Stimulated activated CD4-positive, alpha-beta T cell treated with anti-CD3 and anti-CD28 coated beads, Interleukin-4, amount 100 ng/mL, for 48 hours (primary cell): ENCODE measurements at places on chromosomes 6 and 20.

- no peak for DNase-seq
Measured at GRCh38 chr20:32418376-32418775, 60.2 kb downstream of the ASXL1 start.

GRCh38 chr6:131730264-131730663 lies 19.4 kb upstream of the CTAGE9 start:
- no peak for DNase-seq

GRCh38 chr20:37680420-37680819 lies 13.4 kb upstream of the CTNNBL1 start:
- no peak for DNase-seq

GRCh38 chr6:134964451-134965203 lies 14.7 kb upstream of the ALDH8A1 start:
- no peak for DNase-seq

DNA sequence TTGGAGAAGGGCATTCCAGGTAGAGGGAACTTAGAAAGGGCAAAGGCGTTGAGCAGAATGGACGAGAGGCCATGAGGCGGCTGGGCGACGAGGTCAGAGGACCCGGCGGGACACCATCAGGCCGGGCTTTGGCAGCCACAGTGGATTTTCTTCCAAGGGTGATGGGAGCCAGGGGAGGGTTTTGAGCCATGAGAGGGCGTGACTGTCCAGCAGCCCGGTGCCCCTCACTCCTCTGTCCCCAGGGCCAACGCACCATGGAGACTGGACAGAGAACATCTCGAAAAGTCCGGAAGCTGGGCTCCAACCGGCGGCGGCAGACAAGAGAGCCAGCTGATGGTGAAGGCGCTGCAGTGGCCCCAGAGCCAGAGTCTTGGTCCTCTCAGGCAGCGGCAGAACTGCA lies 6.4 kb downstream of the RAB44 start:
- no peak for DNase-seq

GRCh38 chr20:37155987-37156386 lies 23.1 kb upstream of the RPN2 start:
- no peak for DNase-seq

GRCh38 chr20:1894951-1895673 lies at the start of gene SIRPA:
Gene SIRPA (plus strand): TSS chr20:1895407. CDS start chr20:1895448, 41 bp downstream.
- DNase-seq: peak; percentile 9

DNA sequence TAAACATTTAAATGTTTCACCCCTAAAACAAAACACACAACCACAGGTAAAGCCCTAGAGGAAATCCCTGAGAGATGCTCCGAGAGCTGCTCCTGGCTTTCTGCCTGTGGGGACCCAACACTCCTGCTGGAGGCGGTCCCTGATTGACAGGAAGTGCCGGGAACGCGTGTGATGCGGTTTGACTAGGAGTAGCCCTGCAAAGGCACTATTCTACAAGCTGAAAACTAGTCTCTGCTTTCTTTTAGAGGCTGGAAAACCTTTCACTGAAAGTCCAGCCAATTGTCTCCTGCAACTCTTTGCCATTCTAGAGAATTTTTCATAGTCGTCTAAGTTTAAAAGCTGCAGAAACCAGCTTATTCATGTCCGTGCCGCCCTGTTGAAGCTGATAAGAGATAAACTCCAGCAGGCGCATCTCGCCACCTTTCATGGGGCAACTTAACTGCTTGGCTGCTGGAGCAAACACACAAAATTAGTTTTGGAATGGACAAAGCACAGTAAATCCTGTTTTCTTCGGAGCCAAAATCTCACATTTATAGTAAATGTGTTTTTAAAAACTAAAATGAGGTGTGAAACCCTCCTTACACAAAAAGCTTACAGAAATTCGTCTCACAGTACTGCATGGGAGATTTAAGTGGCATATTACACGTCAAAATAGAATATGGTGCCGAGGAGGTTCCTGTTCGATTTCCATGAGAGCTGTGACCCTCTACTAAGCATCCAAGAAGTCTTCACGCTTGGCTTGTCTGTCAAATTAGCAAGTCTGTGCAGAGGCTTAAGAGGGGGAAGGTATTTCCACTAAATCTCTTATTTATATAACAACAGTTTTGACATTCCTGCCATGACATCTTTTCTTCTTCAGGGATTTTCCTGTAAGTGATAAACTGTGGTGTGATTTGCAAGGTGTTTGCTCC lies 46.9 kb downstream of the DACT2 start:
- no peak for DNase-seq

- DNase-seq: no peak
Measured at GRCh38 chr20:17558154-17558940, 11.5 kb upstream of the DSTN start.

- DNase-seq: no peak
Measured at GRCh38 chr20:38290829-38291814, 12.8 kb upstream of the BPI start.

DNA sequence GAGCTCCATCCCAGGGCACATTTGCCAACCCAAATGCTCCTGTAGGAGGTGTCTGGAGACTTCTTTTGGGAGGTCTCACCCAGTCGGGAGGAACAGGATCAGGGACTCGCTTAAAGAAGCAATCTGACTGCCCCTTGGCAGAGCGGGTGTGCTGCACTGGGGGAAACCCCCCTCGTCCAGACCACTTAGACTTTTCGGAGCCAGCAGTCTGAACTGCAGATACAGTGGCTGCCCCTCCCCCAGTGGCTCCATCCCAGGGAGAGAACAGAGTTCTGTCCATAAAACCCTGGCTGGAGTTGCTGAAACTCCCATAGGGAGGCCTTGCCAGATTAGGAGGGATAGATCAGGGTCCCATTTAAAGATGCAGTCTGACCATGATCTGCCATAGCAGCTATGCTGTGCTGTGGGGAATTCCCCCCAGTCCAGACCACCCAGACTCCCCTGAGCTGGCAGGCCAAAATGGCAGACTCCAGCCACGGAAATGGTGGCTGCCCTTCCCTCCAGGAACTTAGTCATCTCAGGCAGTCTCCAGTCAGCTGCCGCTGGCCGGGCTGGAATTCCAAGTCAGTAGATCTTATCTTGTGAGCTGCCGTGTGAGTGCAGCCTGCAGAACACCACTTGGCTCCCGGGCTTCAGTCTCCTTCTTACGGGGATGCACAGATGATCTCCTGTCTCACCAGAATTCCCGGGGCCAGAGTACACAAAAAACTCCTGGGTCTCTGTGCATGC lies 278.1 kb upstream of the SASH1 start:
- no peak for DNase-seq

GRCh38 chr20:7758406-7758805 lies 181.9 kb downstream of the HAO1 start:
- DNase-seq: no peak

DNA sequence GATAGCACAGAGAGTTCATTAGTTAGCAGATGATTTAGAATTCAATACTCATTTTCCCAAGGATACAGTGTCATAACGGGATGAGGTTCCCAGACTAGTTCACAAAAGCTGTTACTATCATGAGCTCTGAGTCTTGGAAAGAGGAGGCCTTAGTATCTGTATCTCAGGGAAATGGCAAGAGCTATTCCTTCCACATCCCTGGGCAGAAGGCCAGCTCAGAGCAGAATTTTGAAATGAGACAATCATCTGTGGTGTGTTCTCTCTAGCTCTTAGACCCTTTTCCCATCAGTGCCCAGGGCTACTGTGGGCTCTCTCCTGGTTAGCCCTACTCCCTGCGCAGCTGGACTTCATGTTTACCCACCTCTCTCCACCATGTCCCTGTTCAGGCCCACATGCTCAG lies 64.5 kb downstream of the JAG1 start:
- DNase-seq: no peak

- no peak for DNase-seq
Measured at GRCh38 chr20:62217913-62218773, 1.9 kb downstream of the HRH3 start.

- no peak for DNase-seq
Measured at GRCh38 chr20:49781676-49782075, 31.0 kb upstream of the SLC9A8 start.

DNA sequence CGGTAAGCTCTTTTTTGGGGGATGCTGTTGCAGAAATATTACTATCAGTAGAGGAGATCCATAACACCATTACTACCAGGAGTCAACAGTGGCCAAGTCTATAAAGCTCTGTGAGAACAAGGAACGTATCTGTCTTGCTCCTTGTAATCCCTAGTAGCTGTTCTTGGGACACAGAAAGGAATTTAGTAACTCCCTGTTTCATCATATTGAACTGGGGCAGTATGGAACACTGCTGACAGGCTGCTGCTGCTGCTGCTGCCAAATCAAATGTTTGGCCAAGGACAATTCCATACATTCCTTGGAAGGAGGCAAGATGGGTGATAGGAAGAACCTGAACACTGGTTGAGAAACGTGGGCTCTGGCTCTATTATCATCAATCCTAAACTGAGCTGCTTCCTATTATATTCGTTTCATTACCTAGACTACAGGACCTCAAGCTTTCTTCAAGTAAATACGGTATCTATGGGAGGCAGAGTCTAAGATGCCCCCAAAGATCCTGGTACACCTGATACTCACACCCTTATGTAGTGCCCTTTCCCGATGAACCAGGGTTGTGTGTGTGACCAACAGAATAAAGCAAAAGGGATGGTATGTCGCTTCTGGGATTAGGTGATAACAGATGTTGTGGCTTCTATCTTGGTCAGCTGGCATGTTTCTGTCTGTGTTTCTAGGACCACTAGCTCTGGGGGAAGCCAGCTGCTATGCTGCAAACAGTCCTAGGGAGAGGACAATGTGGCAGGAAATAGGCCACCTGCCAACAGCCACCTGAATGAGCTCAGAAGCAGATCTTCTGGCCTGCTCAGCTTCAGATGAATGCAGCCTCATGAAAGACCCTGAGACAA lies 39.5 kb downstream of the ELOVL5 start:
- DNase-seq: no peak

GRCh38 chr20:17619351-17620093 lies 49.6 kb downstream of the DSTN start:
- no peak for DNase-seq

DNA sequence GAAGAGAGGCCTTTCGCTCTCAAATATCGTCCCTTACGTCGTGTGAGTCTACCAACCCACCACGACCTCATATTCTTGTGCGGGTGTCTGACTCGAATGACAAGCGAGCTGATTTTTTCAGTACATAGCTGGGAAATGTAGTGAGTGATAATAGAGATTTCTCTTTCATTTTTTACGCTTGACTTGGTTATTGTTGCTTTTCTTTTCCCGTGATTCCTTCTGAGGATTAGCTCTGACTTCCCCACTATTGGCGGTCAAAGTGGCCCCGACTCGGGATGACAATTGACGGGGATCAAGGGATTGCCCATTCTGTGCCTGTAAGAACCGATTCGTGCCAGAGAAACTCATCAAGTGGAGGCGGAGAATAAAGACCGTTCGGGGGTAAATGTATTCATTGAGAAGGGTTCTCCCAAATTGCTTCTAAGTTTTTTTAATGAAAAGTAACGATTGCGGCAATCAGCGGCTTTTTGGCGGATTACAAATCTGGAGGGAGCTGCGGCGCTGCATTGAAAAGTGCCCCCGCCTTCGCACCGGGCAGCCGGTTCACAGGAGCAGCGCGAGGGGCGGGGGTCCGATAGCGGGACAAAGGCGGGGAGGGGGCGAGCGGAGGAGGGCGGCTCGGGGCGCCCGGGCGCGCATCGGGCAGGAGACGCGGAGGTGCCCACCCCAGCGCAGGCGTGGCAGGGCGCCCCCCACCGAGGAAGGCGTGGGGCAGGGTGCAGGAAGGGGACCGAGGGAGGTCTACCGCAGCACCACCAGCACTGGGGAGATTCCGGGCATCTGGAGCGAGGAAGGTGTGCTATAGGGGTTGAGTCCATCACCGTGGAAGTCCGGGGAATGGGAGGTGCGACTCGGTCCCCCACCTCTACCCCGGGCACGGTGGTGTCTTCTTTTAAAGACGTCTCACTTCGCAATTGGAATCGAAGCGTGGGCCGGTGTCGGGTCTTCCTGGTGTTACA lies 44.5 kb upstream of the OSTM1 start:
- DNase-seq: no peak

GRCh38 chr20:2986466-2986865 lies 57.0 kb upstream of the GNRH2 start:
- DNase-seq: peak; percentile 44
